Lung microvascular endothelial cell (primary cell): ENCODE measurements at places on chromosomes 2 and 18. TPM values are rescaled to one million over a fixed set of nuclear protein-coding genes. Genes with fewer than 3 reads are reported as not detected.
A peak's percentile ranks its signal among the peaks of the same experiment; 100 is the strongest.

GRCh38 chr18:59537579-59537978, 159.6 kb downstream of the CCBE1 start:
- DNase-seq: peak; percentile 12

DNA sequence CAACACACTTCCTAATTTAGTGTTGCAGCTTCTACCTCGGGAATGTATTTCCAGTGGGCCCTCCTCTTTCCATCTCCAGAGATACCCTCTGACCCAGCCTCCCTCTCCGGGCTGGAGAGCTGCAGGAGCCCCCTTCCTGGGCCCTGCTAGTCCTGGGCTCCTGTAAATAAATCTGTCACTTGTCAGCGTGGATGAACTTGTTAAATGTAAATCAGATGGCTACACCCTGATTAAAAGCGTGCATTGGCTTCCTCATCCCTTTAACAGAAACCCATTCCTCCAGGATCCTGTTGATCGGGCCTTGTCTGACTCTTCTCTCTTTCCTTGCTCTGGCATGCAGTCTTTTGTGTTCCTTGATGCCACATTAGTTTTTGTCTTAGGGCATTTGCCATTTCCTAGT, 2.4 kb downstream of the ZNF236 start:
- DNase-seq: no peak

DNA sequence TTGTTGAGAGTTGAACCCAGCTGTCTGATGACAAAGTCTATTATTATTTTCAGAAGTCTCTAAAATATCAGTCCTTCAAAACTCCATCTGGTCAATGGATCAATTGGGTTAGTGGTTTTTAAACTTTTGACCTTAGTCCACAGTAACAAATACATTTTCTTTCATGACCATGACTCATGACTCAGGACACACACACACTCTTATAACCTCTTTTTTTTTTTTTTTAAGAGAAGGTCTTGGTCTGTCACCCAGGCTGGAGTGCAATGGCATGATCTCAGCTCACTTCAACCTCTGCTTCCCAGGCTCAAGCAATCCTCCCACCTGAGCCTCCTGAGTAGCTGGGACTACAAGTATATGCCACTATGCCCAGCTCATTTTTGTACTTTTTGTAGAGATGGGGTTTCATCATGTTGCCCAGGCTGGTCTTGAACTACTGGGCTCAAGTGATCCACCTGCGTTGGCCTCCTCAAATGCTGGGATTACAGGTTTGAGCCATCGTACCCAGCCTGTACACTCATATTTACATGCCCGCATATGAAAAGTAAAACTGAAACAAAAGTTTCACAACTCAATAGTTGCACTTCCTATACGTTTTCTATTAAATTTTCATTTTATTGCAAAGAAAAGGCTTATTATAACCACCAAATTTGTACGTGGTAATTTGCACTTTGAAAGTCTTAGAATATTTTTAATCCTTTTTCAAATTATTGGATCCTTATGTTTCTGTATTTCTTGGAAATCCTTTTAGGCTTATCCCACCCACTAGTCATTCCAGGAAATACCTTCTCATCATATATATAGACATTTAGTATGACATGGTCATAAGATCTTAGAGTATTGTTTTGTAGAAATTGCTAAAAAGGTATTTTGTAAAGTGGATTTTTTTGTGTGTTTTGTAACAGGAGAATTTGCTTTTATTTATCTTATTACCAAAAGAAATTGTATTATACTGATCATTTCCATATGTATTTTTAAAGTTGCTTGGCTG, 199.0 kb downstream of the LPIN1 start:
- DNase-seq: no peak

DNA sequence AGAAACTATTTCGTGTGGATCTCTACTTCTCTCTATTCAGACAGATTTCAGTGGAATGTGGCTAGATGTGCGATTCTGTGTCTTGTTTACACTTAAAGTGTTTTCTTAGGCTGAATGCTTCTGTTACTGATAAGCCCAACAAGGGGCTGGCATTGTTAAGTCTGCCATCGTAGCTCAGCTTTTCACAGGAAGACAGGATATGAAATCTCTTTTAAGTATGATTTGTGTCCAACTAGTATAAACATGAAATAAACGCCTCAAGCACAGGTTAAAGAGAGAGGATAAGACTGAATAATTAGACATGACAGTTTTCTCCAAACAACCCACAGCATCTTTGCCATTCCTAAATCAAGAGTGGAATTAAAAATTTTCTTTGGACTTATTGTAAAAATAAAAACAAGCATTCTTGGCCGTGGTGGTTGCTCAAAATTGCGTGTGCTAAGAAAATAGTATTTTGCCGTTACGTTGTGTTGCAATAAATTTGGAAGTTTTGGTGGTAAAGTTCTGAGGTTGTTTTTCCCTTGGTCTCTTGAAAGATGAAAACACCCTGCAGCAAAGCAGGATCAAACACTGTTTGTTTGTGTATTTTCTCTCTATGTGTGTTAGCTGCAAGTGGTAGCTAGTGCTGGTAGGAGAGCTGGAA, 1.0 kb downstream of the VIT start:
- peak; percentile 9 for DNase-seq

GRCh38 chr2:223104336-223105132, 52.5 kb downstream of the KCNE4 start:
- no peak for DNase-seq

DNA sequence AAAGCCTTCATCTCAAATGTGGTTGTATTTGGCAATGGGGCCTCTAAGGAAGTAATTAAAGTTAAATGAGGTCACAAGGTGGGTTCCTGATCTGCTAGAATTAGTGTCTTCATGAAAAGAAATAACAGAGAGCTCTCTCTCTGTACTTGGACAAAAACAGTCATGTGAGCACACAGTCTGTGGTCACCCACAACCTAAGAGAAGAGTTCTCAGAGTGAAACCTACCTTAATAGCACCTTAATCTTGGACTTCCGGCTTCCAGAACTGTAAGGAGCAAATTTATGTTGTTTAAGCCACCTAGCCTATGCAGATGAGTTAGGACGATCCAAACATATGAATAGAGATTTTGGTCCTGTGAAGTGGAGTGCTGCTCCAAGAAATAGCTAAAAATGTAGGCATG, 758.9 kb downstream of the LRRTM4 start:
- DNase-seq: no peak

- DNase-seq: no peak
Observed at GRCh38 chr2:40178971-40179370, 272.9 kb downstream of the SLC8A1 start.

DNA sequence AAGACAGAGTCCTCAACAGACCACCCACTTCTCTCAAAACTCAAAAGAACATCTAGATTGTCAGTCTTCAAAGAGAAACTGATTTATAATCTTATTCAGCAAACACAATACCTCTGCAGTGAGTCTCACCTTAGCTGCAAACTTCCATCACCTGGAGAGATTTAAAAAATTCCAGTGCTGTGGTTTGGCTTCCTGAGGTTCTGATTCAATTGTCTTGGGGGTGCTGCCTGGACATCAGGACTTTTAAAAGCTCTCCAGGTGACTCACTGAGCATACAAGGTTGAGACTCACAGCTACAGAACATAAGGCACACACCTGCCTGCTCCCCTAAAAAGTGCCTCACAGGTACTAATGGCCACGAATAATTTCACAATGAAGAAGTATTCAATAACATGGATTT, 40.3 kb downstream of the RNF152 start:
- no peak for DNase-seq

DNA sequence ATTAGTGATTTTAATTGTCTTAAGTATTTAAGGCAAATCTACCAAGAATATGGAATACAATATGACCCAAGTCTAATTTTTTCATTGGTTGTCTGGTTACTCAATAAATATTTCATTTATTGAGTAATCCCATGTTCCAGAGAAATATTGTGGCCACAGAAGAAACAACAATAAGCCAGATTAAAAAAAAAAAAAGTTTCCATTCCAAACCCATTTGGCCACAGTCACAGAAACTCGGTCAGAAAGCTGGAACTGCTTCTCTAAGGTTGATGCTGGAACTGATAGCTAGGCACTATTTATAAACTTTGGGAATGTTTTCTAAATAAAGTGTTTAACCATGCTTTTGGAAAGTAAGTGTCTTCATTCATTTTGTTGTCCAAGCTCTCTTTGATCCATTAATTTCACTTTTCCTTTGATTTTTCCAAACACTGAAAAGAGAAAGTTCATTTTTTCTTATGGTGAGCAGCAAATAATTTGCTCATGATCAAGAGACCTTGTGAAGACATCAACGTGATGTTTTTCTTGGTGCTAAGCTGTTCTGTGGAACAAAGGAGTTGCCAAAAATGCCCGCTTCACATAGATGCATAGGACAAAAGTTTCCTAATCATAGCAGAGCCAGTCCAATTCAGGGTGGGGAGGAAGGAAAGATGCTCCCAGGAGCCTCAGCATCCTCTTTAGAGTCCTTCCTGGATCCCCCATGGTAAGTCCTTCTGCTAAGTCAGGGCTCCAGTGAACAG, 72.1 kb upstream of the CCBE1 start:
- no peak for DNase-seq

- no peak for DNase-seq
Observed at GRCh38 chr2:10380048-10380926, 67.8 kb downstream of the ODC1 start.

DNA sequence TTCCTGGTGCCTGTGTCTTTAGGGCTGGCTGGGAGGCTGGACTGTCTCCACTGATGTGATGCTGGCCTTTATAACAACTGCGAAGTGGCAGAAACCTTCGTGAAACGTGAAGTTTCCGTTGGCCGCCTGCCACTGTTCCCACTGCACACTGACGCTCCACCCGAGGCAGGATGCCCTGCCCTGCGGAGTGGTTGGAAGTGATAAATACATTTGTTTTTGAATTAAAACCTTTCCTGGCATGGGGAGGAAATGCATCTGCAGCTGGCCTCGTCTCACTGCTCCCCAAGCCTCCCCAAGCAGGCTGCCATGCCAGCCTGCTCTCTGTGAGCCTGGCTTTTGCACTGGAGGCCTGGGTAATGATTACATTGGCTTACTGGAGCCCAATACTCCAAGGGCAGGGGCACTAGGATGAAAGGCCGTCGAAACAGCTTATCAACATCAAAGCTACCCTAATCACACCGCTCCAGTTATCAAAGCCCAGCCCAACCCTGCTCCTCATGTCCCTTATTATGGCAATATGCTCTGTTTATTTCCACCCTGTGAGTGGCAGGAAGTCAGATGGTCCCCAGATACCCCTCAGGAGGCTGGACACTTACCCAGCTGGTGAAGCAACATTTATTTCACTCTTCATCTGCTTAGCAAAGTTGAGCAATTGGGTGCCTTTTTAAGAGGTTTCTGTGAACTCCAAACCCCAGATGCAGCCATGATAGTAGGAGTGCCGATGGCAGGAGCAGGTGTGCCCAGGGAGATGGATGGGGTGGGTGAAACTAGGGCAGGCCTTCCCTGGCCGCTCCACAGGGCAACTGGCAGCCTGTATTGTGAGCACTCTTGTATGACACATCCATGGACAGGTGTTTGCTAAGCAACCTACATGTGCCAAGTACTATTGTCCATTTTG, 97.4 kb upstream of the ITGA6 start:
- peak; percentile 94 for DNase-seq

DNA sequence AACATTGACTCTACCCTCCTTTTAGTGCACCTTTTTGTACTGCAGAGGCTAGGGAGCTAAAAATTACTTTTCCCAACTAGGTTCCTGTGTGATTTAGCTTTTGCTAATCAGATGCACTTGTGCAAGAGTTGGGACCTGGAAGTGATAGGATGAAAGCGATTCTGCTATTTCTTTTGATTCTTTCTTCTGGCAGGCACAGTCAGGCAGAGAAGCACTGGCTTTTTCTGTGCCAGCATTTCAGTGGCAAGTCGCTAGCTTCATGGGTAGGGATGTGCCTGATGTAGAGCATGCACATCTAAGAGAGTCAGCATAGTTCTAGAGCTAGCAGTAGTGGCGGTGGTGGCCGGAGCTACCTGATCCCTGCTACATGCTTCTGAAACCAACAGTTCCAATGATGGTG, 89.8 kb downstream of the MDH1 start:
- no peak for DNase-seq

DNA sequence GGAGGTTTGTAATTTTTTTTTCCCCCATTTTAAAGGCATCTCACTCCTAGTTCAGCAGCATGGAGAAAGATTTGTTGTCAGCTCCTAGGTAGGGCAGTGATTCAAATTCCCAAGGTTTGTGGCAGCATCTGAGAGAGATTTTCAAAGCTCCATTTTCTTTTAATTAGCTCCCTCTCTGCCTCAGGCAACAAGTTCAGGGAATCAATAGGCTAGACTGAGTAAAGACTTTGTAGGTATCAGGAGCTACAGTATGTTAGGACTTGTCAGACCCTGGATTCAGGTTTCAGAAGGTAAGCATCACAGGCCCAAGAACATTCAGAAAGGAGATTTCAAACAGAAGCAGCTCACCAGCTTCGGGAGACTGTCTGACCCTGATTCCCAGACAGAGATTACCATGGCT, 273.3 kb upstream of the ERBB4 start:
- DNase-seq: no peak

- DNase-seq: no peak
Observed at GRCh38 chr2:37622450-37623100, 48.9 kb downstream of the CDC42EP3 start.

- peak; percentile 80 for DNase-seq
Observed at GRCh38 chr18:58186258-58186948, 142.4 kb downstream of the NEDD4L start.

- no peak for DNase-seq
Observed at GRCh38 chr2:80643598-80643997, 339.0 kb upstream of the LRRTM1 start.

DNA sequence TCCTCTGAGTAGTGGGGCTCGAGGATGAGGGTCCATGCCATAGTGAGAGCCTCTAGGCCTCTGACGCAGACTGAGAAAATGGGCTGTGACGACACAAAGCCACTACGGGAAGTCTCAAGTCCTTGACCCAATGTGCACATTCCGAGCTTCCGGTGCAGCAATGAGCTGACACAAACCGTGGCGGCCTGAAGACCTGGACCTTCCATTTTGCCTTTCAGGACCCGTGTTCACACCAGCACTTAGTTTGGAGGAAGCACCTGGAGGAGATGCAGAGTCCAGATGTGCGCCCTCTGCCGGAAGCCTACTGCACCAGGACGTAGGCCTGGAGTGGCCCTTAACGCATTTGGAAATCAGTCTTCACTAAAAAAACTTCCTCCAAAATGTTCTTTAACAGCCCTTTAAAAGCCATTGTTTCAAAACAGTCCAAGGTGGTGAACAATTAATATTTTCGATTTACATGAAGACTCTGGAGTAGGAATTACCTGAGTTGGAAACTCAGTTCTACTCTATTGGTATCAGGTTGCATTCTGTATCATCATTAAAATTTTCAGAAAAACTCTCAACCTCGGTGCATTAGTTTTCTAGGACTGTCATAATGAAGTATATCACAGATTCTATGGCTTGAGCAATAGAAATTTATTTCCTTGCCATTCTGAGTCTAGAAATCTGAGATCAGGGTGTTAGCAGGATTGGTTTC, 33.9 kb downstream of the BMP10 start:
- DNase-seq: peak; percentile 82

GRCh38 chr2:207035875-207036274, 96.6 kb downstream of the CPO start:
- DNase-seq: no peak

GRCh38 chr2:70069049-70069448, 18.2 kb upstream of the PCBP1 start:
- DNase-seq: no peak

- DNase-seq: no peak
Observed at GRCh38 chr18:34862561-34862960, 152.5 kb downstream of the DTNA start.

The SCRN3 gene
- total RNA-seq: 11.6 and 13.7 TPM in 2 replicates

The DSG4 gene
- not detected in 2 replicates for total RNA-seq

The LTBP1 gene
- total RNA-seq: 21.6 and 36.1 TPM in 2 replicates

The MALL gene
- 13.7 and 46.0 TPM in 2 replicates for total RNA-seq

The ABCB11 gene
- total RNA-seq: under 0.01 TPM in 1 of 2 replicates, not detected in the other

The AMER3 gene
- not detected in 2 replicates for total RNA-seq

The SYT4 gene
- total RNA-seq: not detected in 2 replicates

The IL37 gene
- total RNA-seq: not detected in 2 replicates

The SAG gene
- total RNA-seq: not detected in 2 replicates

The CRYGD gene
- not detected in 2 replicates for total RNA-seq
